Subcutaneous preadipocyte (primary cell): ENCODE measurements at places on chromosomes 13 and 19. TPM values are rescaled to one million over a fixed set of nuclear protein-coding genes. Genes with fewer than 3 reads are reported as not detected.

The SLC10A2 gene
- not detected in 2 replicates for total RNA-seq

The VSTM2B gene
- not detected in 2 replicates for total RNA-seq

The ZNF506 gene
- total RNA-seq = 8.6 and 9.6 TPM in 2 replicates

The GAPDHS gene
- under 0.01 TPM in 1 of 2 replicates, not detected in the other for total RNA-seq

The HSPBP1 gene
- 36.6 and 38.9 TPM in 2 replicates for total RNA-seq
